ENCODE measurements at places on chromosomes 5 and 9. TPM values are rescaled to one million over a fixed set of nuclear protein-coding genes. Genes with fewer than 3 reads are reported as not detected.

- DNase-seq, result no peak
These were observed 9.4 kb downstream of the PAM start for GRCh38 chr5:102764381-102765004.

- DNase-seq, result no peak
These were observed 156.9 kb downstream of the TRIM32 start for GRCh38 chr9:116843863-116844620.

GRCh38 chr5:143166090-143166489 lies 237.4 kb downstream of the NR3C1 start:
- no peak for DNase-seq

- no peak for DNase-seq
These were observed 168.6 kb upstream of the RGMB start for GRCh38 chr5:98604721-98605425.

- no peak for DNase-seq
These were observed 9.5 kb downstream of the GIN1 start for GRCh38 chr5:103110403-103110802.

GRCh38 chr5:173961418-173961817 lies 27.6 kb upstream of the C5orf47 start:
- no peak for DNase-seq

DNA sequence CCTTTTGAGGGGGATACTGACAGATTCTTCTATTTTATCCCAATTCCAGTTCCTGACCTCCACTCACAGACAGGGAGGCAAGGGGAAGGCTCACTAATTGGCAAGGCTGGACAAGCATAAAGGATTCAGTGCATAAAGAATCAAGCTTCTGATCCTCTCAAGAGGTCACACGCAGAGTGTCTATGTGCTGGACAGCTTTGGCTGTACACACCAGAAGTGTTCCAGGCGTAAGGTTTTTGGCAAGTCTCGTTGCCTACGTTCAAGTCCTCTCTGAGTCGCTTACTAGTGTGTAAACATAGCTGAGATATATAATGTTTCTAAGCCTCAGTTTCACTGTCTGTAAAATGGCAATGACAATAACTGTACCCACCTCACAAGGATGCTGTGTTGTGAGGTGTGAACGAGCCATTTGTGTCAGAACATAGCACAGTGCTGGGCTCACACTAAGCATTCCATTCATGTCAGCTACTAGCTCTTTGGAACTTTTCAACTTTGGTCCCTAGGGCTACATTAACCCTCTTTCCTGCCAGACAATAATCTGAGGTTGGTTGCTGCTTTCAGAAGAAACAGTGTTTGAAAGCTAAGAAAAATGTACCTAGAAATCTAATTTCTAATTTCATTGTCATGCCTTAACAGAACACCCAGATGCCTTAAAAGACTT lies 52.1 kb downstream of the PALM2AKAP2 start:
- DNase-seq, result no peak

DNA sequence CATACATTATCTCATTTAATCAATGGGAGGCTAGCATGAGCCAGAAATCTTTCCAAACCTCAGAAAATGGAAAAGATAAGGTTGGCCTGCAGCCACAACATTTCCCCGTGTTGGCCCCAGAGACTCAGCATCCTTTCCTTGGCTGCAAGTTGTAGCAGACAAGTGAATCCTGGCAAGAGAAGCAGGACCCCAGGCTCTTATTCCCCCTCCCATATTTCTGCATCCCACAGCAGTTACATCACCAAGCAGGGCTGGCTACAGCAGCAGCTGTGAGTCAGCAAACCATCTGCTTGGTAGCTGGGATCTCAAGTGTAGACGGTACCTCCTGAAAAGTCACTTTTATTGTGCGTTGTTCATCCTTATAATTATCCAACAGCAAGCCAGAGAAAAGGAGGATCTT lies 212.4 kb downstream of the GNA14 start:
- no peak for DNase-seq

DNA sequence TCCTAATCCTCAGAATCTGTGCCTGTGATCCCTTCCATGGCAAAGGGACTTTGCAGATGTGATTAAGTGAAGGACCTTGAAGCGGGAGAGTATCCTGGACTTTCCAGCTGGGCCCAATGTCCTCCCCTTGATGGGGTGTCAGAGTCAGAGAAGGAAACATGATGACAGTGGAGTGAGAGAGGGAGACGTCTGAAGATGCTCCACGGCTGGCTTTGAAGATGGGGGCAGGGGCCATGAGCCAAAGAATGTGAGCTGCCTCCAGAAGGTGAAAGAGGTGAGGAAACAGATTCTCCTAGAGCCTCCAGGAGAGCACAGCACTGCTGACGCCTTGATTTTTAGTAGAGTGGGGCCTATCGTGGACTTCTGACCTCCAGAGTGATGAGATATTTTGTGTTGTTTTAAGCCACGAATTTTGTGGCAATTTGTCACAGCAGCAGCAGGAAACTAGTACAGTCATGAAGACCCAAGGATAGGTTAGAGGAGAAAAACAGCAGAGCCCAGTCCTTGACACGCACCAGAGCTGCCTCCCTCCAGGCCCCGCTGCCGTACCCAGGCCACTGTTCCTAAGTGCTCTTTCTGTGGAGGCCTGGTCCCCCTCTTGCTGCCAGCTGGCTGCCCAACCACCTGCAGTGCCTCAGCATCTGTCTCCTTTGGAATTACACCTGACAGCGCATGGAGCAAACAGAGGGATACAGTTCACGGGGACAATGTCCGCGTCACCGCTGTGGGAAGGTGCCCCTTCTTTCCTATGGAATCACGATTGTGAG lies 78.1 kb downstream of the MACROH2A1 start:
- DNase-seq, result no peak

DNA sequence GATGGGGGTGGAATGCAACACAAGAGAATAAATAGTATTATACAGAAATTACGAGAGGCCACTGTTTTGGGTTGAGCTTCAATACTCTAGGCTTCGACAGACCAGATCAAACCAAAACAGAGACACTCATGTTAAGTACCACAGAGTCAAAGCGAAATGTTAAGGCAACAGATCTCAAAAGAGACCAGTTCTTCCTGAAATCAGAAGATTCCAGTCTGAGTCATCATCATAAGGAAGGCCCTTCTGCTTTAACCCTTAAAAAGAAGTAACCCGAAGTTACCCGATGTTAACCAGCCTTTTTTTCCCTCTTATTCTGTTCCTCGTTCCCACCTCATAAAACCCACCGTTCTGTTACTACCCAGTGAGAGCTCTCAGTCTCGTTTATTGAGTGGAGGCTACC lies 75.9 kb downstream of the SFXN1 start:
- DNase-seq, result no peak

Gene GABBR2
- polyA plus RNA-seq, result not detected

Gene ADAMTS2
- polyA plus RNA-seq, result not detected

Gene ADAM19
- 11.9 TPM for polyA plus RNA-seq

Gene PCDH1
- 1.2 TPM for polyA plus RNA-seq
